ENCODE measurements at places on chromosomes 11 and 22.

GRCh38 chr22:47713941-47714340, 951.5 kb downstream of the TBC1D22A start:
- DNase-seq, result no peak

DNA sequence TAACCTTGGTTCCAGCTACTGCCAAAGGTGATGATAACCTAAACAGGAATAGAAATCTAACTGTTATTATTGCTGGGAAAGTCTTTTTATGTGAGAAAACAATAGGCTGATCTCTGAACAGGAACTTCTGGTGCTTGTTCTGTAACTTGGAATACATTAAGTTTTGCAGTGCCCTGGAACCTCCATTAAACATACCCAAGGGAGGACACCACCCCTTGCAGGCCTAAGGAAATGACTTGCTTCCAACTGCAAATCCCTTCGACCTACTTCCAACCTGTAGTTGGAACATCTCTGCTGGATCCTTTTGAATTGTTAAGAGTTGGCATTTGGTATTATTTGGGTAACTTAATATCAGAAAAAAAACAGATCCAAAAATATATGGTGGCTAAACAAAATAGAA, 188.4 kb upstream of the API5 start:
- DNase-seq, result no peak

DNA sequence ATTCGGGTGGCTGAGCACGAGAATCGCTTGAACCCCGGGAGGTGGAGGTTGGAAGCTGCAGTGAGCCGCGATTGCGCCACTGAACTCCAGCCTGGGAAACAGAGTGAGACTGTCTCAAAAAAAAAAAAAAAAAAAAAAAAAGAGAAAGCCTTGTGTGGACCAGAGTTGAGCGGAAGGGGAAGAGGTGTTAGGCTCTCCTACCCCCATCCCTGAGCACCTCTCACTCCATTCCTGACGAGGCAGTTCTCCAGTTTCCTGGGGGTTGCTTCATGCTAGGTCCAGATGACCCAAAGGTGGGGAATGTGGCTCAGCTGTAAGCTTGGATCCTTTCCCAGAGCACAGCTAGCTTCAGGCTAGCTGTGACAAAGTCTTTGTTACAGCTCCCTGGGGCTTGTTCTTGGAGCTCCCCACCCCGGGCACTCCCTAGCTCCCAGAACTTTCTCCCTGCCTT, 8.8 kb upstream of the DNAL4 start:
- DNase-seq, result no peak

DNA sequence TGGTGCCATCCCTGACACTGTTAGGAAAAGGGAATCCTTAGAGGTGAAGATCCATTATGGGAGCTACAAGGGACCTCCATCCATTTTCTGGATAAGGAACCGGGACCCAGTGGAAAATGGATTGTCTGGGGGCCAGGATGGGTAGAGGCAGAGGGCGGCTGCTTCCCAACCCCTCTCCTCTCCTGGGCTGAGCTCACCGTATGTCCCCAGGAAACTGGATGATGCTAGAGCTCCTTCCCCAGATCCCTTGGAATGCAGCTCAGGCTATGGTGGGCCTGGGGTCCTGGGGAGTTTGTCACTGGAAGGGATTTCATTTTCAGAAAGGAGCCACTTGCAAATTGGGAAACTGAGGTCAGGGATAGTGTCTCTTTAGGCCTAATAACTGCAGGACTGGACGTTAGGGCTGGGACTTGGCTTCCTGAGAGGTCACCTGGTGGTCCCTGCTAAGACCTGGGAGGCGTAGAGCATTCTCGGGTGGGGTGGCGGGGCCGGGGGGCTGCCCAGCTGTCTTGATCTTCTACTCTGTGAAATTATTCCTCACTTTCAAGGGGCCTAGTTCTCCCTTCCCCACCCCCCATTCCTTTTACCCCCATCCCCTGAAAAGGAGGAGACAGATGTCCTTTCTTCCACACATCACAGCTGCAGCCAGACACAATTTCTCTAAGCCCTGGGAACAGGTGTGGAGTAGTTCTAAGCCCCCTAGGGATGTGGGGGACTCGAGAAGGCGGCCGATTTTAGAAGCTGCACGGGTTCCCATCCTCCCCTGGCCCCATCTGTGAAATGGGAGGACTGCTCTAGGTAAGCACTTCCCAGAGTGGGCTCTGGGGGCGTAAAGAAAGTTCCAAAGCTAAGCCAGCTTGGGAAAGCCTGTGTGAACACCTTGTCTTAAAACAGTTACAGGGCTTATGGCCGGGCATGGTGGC, 99.8 kb downstream of the PKNOX2 start:
- DNase-seq, result no peak

- no peak for DNase-seq
Observed at GRCh38 chr22:49448526-49448925, 379.1 kb downstream of the BRD1 start.

Measured in GDM1 (cell line).